ENCODE measurements at places on chromosomes 12 and 14.

DNA sequence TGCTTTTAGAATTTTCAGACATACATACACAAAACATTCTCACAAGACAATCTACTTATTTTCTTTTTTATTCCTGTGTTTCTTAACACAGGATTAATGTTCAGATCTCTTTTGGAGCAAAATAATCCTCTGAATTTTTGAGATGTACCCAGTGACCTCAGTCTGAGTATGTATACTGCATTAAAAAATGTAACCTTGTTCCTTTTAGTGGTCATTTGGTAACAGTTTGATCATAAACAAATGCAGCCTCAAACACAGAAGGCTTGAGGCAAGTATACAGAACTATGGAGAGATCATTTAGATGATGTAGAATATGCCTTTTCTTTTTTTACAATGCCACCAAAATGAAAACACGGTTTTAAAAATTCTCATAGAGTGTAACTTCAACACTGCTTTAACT lies 9.7 kb downstream of the HIF1A start:
- DNase-seq, result no peak

DNA sequence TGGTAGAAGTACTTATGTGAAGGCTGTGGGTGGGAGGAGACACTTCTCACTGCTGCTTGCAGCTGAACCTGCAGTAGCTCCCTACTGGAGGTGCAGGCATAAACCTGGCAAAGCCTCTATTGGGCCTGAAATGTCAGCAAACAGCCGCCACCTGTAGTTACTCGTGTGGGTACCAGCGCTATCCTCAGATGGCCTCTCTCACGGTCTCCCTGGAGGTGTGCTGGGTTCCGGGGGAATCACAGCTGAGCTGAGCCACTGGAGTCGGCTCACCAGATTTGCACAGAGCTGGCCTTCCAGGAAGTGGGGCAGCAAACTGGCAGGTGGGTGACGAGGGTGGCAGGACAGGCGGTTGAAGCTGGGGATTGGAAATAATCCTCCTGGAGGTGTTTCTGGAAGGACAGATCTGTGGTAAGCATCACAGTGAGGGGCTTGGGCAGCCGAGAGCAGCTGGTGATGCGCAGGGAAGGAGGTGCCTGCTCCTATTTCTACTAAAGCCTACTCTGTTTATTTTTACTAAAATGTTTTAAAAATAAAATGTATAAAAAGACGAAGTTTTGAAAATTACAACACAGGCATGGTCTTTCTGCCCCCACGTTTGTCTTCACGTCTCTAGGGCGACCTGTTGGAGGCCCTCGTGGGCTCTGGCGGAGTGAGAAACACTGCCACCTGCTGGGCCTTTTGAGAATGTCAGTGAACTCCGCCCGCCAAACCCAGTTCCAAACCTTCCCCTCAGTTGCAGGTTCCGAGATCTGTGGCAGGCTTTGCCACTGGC lies 67.8 kb upstream of the PLEKHG3 start:
- DNase-seq, result peak; percentile 55

- no peak for DNase-seq
Observed at GRCh38 chr12:119274636-119275065, 59.9 kb upstream of the CCDC60 start.

GRCh38 chr14:44961151-44961553 lies 595 bp downstream of the KLHL28 start:
- no peak for DNase-seq

GRCh38 chr12:61758661-61759060 lies 501.5 kb upstream of the USP15 start:
- no peak for DNase-seq

DNA sequence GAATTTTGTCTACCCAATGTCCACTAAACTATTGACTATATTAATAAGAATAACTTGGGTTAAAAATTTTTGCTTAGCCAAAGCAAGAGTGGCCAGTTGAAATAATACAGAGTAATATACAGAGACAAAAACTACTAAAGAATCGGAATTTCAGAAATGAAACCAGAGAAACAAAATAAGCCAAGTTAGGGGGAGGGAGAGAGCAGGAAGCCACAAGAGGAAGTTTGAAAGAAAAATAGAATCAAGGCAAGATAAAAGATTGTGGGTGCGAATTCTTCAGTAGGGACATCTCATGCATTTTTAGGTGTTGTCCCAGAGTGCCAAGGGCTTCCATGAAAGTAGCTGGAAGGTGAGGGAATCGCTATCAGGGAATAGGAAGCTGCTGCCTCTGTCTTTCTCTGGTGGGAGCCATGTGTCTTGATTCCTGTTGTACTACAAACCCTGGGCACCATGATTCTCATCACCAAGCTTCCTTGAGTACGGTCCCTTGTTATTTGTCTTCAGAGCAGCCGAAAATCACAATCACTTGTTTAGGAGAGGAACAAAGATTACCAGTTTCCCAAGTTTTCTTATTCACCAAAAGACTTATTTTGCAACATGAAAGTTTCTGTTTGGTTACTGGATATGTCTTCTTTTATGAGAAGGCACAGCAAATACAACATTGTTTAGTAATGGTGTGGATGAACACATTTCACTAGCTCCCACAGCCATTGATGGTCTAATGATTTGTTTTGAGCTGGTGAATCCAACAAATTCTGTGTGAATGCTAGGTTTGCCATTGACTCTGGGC lies 16.7 kb downstream of the NEUROD4 start:
- no peak for DNase-seq

DNA sequence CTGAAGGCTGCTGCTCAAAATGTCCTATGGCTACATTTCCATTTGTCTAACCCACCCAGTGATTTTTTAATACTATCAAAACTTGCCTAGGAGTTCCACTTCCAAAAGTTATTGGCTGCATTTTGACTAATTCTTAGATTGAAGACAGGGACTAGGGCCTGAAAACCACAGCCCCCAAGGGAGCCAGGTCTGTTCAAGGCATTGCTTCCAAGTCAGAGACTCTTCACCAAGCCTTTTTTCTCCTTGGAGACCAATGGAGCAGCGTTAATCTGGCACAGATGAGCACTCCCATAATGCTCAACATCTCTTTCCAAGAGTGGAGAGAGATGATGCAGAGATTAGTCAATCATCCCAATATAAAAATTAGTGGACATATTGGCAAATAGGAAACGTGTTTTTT lies 112.5 kb upstream of the HIF1A start:
- DNase-seq, result no peak

DNA sequence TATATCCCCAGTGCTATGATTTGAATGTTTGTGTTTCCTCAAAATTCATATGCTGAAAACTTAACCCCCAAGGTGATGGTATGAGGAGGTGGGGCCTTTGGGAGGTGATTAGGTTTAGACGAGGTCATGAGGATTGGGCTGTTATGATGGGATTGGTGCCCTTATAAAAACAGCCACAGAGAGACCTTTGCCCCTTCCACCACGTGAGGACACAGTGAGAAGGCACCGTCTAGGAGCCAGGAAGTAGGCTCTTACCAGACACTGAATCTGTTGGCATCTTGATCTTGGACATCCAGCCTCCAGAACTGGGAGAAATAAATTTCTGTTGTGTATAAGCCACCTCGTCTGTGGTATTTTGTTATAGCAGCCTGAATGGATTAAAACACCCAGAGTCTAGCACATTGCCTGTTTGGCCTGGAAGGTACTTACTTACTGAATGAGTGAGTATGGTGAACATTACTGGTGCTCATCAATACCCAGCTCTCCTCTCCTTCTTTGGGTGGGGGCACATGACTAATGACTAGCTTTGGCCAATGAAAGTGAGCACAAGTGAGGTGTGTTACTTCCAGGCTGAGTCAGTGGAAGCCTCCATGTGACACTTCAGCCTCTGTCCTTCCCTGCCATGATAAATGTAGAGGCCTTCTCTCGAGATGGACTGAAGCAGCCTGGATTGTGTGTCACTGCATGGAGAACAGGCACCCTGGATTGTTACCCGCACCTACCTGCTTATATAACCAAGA lies 72.4 kb upstream of the CHST11 start:
- DNase-seq, result no peak

DNA sequence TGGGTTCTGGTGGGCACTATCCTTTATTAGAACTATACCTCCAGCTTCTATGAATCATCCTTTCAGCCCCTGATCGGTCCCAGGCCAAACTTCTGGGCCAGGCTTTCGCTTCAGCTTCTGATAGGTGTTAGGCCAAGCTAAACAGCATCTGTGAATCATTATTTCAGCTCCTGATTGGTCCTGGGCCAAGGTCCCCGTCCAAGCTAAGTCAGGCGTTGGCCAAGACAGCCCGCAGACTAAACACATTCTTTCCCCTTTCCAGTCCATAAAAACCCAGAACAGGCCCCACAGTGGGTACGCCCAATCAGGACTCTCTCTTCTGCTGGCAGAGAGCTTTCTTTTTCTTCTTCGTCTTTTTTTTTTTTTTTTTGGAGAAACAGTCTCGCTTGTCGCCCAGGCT lies 1808.9 kb upstream of the SEL1L start:
- DNase-seq, result no peak

- DNase-seq, result no peak
Observed at GRCh38 chr12:132806857-132807256, 21.8 kb downstream of the GOLGA3 start.

Data from stimulated activated CD8-positive, alpha-beta memory T cell treated with anti-CD3 and anti-CD28 coated beads, Interleukin-7, amount 100 ng/mL, for 24 hours (primary cell).